ENCODE measurements at places on chromosomes 13 and 19.

- DNase-seq = no peak
These were observed 13.3 kb downstream of the C3 start for GRCh38 chr19:6707011-6707657.

DNA sequence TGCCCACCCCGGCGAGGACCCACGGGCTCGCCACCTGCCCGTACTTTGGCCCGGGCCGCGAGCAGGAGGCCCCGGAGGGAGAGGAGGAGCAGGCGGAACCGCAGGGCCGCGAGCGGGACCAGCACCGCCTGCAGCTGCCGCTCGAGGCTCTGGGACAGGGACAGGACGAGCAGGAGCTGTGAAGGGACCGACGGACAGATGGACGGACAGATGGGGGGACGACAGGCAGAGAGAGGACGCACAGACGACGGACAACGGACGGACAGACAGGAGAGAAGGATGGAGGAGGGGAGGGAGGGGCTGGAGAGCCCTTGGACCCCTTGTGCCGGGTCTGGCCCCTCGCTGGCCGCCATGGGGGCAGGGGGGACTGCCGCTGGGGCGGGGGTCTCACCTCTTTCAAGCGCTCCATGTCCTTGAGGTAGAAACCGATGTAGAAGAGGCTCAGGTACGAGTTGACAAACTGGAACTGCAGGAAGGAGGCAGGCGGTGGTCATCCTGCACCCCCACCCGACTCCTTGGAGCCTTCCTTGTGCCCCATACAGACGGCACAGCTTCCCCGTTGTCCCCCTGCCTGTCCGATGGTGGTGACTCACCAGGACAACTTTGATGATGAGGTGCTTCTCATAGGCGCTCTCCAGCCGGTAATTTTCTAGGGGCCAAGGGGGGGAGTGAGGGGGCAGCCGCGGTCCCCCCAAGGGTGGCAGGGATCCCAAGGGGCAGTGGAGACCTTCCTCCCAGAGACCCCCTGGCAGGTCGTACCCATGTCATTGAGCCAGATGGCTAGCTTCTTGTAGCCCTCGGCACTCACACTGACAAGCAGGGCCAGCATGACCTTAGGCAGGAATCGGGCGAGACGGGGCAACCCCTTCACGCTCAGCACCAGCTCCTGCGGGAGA is 5.0 kb downstream of the ANO8 start:
- no peak for DNase-seq

DNA sequence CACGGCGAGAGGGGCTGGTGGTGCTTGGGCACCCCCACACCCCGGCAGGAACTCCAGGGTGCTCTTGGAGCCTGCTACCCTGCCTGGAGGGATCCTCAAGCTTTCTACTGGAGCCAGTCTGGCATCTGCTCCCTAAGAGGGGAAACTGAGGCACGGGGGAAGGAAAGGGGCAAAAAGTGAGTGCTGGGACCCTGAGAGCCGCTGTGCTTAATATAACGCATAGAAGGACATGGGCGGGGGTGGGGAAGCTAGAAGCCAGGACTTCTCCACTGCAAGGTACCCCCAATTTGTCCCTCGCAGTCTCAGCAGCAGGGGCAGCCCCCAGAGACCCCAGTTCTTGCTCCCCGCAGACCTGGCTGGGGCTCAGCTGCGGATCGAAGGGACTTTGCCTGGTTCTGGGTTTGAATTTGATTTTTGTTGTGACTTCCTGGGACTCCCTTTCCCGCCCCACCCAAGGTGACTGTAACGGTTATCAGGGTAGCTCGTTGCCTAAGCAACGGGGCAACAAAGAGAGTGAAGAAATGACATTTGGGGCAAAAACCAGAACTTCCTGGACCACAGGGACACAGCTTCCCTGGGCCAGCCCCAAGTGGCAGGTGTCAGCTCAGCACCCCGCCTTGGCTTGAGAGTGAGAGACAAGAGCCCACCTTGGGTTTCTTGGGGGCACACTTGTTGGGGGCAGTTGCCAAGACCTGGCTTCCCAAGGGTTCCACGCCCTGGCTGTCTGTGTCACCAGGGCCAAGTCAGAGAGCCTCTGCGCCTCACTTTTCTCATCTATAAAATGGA is 638 bp downstream of the ADGRE5 start:
- DNase-seq = peak; percentile 67

DNA sequence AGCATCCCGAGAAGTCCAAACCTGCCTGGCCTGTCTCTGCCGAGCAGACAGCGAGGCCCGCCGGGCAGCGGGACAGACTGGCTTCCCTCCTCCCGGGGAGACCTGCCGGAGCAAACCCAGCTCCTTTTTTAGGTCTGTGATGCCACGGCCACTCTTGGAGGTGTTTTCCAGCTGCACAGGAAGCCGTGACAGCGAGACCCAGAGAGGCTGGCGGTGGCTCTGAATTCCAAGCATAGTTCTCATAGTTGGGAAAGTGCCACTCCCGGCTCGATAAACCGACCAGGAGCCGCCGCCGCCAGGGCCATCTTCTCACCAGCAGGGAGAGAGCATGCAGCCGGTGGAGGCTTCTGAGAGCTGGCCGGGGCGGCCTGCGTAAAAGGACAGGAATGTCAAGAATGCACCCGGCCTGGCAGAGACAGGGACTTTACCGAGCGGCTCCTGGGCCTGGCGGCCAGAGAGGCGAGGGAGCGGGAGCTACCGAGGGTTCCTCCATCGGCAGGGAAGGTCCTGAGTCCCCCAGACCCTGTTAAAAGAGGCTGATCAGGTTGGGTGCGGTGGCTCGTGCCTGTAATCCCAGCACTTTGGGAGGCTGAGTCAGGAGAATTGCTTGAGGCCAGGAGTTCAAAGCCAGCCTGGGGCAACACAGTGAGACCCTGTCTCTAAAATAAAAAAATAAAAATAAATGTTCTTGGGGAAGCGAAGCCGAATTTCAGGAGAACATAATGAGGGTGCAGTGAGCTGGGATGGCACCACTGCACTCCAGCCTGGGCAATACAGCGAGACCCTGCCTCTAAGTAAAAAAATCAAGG is 64.9 kb downstream of the GADD45B start:
- DNase-seq = no peak

GRCh38 chr19:49875857-49876421 is 1.2 kb downstream of the AKT1S1 start:
- DNase-seq = peak; percentile 41

- DNase-seq = no peak
These were observed 39.6 kb upstream of the C1QTNF9 start for GRCh38 chr13:24269821-24270220.

- DNase-seq = no peak
These were observed 2.0 kb downstream of the SPRY2 start for GRCh38 chr13:80338781-80339562.

DNA sequence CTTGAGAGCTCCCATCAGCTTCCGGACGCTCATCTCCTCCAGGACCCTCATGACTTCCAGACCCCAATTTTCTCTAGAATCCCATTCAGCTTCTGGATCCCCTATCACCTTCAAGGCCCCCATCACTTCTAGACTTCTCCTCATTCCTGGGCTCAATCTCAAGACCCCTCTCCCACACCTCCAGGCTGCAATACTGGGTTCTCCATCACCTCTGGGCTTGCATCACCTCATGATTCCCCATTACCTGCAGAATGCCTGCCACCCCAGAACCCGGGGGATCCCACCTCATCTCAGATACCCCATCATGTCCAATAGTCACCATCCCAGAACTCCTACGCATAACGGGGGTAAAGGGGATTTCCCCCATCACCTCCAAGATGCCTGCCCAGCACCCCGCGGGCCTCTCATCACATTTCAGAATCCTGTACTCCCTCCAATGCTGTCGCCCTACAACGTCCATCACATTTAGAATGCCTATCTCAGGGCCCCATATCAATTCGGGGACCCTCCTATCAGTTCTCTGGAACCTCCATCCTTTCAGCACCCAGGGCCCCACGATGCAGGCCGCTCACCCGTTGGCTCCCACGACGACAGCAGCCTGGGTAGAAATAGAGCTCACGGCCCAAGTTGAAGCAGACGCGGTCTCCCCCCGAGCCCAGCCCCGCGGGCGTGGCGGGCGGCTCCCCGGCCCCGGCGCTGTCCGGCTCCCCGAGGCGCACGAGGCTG is 738 bp downstream of the DMWD start:
- no peak for DNase-seq

GRCh38 chr13:76968041-76968440 is 19.7 kb downstream of the ACOD1 start:
- no peak for DNase-seq

DNA sequence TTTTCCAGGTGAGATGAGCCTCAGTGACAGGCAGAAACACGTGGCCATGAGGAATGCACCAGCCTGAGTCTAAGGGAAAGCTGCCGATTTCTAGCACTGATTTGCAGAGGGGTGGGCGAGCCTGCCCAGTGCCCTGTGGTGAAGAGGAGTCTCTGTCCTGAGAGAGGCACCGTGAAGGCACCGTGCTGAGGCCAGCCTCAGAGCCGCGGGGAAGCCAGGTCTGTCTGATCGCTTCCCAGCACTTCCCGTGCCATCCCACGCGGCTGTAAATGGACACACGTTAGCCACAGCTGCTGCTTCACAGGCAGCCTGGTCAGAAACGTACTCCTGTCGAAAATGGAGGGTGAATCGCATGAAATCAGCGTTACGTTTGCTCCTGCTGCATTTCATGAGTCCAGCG is 79.8 kb downstream of the ATP11A start:
- DNase-seq = no peak

DNA sequence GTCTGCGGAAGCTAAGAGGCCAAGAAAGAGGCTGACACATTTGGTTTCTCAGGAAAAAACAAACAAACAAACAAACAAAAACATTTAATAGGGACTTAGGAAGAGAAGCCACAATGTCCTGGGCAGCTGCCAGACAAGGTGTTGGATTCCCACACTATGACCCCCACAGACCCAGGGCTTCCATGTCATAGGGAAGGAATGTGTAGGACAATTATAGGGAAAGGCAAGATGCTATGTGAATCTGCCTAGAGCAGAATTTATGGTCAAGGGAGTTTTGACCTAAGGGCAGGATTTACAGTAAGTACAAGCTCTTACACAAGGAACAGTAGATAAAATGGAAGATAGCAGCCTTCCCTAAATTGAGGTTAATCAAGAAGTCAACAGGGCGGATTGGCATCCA is 9.1 kb upstream of the CDADC1 start:
- DNase-seq = no peak

DNA sequence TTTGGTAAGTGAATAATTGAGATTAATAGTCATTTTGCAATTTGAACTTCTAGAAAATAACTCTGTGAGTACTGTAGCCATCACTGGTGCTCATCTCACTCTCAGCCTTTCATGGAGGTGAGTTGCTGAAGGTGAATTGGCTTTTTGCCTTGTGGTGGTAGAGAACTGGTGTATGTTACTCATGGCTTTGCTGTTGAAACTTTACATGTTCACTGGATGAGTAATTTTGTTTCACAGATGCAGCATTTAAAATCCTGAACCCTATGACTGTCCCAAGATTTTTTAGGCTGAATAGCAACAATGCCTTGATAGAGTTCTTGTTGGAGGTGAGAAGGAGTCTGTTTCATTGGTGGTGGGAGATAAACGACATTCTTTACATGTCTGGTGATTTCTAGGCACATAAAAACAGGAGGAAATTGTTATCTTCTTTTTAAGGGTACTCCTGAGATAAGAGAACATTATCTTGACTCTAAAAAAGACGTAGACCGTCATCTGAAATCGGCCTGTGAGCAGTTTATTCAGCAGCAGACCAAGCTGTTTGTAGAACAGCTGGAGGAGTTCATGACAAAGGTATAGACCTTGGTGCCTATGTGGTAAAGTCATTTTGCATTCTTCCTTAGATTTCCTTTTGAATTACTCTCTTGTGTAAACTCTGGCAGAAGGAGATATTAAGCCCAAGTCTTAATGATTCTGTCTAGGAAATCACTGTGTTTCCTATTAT is 53.9 kb downstream of the COG3 start:
- DNase-seq = no peak

DNA sequence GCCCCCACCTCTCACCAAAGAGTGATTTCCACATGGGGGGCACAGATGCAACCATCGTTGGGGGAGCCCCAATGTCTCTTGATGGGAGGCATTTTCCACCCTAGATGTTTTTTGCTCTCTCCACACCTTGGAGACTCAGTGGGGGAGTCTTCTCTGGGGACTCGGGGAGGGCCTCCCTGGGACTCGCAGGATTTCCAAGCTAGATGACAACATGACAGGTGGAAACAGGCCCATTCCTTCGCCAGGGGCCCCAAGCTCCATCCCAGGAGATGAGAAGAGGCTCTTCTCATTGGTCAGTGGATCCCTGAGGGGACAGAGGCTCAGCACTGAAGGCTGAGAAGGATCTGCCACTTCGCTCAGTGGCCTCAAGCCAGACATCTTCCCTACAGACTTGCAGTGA is 12.7 kb upstream of the KIR2DL4 start:
- no peak for DNase-seq

DNA sequence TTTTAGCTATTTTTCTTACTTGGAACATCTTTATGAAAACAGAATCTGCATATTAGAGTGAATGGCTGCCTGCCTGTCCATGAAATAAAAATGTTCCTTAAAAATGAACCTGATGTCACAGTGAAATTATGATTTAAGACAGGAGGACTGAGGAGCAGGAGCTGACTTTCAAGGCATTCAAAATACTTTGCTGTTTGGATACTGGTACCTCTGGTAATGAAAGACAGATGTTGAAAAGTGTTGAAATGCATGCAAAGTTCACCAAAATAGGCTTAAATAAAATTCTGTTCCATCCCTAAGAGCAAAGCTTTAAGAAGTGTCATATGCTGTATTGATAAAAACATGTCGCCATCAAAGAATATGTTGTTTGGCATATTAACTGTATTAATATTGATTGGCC is 1.7 kb downstream of the ARHGEF7 start:
- DNase-seq = no peak

DNA sequence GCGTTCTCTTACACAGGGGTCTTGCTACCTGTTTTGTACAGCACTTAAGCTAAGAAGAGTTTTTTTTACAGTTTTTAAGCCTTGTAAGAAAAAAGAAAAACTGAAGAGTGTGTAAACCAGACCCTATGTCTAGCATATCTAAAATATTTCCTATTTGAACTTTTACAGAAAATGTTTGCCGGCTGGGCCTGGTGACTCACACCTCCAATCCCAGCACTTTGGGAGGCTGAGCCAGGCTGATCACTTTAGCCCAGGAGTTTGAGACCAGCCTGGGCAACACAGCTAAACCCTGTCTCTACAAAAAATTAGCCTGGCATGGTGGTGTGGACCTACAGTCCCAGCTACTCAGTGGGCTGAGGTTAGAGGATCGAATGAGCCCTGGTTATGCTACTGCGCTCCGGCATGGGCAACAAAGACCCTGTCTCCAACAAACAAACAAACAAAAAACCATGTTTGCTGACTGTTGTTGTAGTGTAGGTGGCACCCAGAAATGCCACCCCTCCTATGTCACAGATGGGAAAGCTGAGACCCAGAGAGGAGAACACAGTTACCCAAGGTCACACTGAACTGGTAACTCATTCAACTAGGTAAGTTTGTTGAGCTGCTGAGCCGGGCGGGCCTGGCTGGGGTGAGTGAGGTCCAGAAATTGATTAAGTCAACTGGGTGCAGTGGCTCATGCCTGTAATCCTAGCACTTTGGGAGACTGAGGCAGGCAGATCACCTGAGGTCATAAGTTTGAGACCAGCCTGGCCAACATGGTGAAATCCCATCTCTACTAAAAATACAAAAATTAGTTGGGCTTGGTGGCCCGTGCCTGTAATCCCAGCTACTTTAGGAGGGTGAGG is 1.9 kb upstream of the VASP start:
- no peak for DNase-seq

Data from memory B cell (primary cell).